ENCODE measurements at places on chromosomes 7 and 10. TPM values are rescaled to one million over a fixed set of nuclear protein-coding genes. Genes with fewer than 3 reads are reported as not detected.

- DNase-seq: no peak
- no peaks in the 10 kb centered on the region for H3K36me3 ChIP-seq
- peaks cover 29% of the 10 kb centered on the region for H3K27me3 ChIP-seq
- no peaks in the 10 kb centered on the region for H3K4me1 ChIP-seq
These were observed 126.6 kb upstream of the RAB11FIP2 start for GRCh38 chr10:118173296-118173695.

DNA sequence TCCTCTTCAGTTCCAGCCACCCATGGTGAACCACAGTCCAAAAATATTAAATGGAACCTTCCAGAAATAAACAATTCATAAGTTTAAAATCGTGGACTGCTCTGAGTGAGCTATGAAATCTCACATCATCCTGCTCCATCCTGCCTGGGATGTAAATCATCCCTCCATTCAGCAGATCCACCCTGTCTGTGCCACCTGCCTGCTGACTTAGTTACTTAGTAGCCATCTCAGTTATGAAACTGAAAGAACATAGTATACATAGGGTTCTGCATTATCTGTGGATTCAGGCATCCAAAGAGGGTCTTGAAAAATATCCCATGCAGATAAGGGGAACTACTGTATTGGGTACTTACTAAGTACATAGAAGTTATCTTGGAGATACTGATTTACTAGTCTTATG is 89.0 kb downstream of the ST8SIA6 start:
- H3K4me3 ChIP-seq: no peak overlapping the region

DNA sequence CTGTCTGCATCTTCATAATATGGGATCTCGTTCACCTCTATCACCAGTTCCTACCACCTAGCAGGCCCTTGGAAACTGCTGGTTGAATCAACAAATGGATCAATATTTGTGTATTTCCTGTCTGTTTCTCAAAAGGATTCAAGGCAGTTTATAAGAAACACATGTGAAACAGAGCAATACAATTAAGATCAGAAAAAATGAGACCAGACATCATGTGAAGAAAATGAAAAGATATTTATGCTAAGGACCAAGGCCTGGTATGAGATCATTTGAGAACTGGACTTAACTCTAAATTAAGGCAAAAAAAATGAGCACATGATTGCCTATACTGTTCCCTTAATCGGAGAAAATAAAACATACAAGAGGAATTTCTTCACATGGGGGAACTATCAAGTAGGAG is 589.0 kb downstream of the SUGCT start:
- peaks cover 6% of the 10 kb centered on the region for H3K4me1 ChIP-seq
- no peak overlapping the region for H3K27ac ChIP-seq
- no peak overlapping the region for H3K4me3 ChIP-seq

- H3K4me3 ChIP-seq: no peak overlapping the region
- H3K27me3 ChIP-seq: no peaks in the 10 kb centered on the region
- no peak for DNase-seq
- H3K4me1 ChIP-seq: no peaks in the 10 kb centered on the region
These were observed 683.7 kb upstream of the NRP1 start for GRCh38 chr10:34018129-34018528.

- no peaks in the 10 kb centered on the region for H3K4me1 ChIP-seq
- H3K27me3 ChIP-seq: peaks cover 9% of the 10 kb centered on the region
- H3K27ac ChIP-seq: no peak overlapping the region
- no peak for DNase-seq
- H3K4me3 ChIP-seq: no peak overlapping the region
These were observed 591.8 kb downstream of the SUGCT start for GRCh38 chr7:40726559-40726958.

DNA sequence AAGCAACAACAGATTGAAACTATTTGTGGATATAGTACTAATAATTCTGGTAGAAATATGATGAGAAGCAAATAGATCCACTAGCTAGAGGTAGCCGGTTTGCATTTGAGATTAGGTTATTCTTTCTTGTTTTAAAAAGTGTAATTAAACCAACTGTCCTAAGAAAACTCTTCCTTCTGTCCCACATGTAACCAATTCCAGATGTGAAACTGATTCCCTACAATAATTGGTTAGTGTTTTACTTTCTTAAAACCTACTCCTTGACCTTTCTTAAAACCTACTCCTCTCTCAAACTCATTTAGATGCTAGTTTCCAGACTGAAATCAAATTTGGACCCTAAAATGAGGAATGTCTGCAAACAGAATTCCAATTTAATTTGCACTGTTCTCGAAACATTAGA is 521.5 kb downstream of the SUGCT start:
- peaks cover 3% of the 10 kb centered on the region for H3K27me3 ChIP-seq
- no peak overlapping the region for H3K27ac ChIP-seq
- peaks cover 8% of the 10 kb centered on the region for H3K4me1 ChIP-seq
- no peak overlapping the region for H3K4me3 ChIP-seq

GRCh38 chr7:85750454-85750949 is 563.6 kb upstream of the SEMA3D start:
- H3K27ac ChIP-seq: no peak overlapping the region
- H3K36me3 ChIP-seq: no peaks in the 10 kb centered on the region
- DNase-seq: no peak
- H3K4me3 ChIP-seq: no peak overlapping the region

DNA sequence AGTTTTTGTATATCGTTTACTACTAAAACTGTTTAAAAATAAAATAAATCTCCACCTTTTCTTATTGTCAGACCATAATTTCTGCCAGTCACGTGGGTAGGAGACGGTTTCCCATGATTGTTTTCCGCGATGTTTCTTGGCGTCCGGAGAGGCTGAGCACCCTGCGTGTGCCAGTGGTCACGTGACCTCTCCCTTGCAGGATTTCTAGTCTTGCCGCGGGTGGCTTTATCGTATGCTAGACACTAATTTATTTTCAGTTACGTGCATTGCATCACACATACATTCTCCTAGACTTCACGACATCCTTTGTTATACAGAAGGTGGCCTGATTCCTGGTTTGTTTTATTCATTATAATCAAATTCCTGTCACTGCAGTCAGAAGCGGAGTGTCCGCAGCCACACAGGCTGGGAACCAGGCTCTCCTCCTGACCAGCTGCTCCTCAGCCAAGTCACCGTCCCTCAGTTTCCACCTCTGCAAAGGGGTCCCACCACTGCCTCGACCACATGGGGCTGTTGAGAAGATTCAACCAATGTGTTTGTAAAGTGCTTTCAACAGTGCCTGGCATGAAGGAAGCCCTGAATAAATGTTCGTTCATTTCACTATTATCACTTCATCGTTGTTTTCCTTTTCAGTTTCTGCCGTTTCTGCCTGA is 203.2 kb upstream of the PPP2R2D start:
- H3K27me3 ChIP-seq: no peaks in the 10 kb centered on the region
- no peaks in the 10 kb centered on the region for H3K4me1 ChIP-seq
- no peak overlapping the region for H3K4me3 ChIP-seq
- no peak for DNase-seq
- no peaks in the 10 kb centered on the region for H3K36me3 ChIP-seq

GRCh38 chr7:122672536-122672935 is 26.4 kb downstream of the RNF133 start:
- H3K36me3 ChIP-seq: no peaks in the 10 kb centered on the region
- H3K27ac ChIP-seq: no peak overlapping the region
- DNase-seq: no peak
- H3K4me3 ChIP-seq: no peak overlapping the region

DNA sequence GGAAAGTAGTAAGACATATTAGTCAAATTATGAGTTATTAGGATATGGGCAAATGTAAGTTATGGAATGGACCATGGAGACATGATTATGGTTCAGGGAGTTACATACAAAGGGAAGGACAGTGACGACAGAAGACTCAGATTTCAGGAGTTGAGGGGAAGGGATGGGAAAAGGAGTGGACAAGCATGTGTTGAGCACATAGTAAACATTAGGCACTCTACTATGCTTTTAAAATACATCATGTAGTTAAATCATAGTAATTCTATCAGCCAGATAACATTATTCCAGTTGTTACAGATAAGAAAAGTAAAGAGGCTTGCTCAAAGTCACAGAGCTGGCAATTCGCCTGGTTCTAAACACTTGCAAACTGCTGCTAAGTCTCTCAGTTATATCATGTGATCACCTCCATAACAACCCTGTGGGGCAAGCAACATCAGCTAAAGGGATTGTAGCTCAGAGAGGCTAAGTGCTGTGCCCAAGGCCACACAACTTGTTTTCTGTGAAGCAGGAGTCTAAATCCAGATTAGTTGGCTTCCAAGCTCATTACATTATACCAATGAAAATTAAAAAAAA is 115.2 kb upstream of the MDFIC start:
- H3K36me3 ChIP-seq: no peaks in the 10 kb centered on the region
- H3K4me3 ChIP-seq: no peak overlapping the region
- H3K27ac ChIP-seq: no peak overlapping the region
- no peaks in the 10 kb centered on the region for H3K4me1 ChIP-seq
- DNase-seq: no peak

HOXA3 gene
- total RNA-seq: not detected

FOXI2 gene
- not detected for total RNA-seq

ABCB4 gene
- total RNA-seq: 0.54 TPM

TFR2 gene
- 11.0 TPM for total RNA-seq

GATA3 gene
- total RNA-seq: 49.1 TPM

TMEM72 gene
- not detected for total RNA-seq

NPC1L1 gene
- not detected for total RNA-seq

DGKI gene
- total RNA-seq: not detected

ELN gene
- not detected for total RNA-seq

NPFFR1 gene
- total RNA-seq: not detected
